ENCODE measurements at places on chromosomes 6 and 20.

DNA sequence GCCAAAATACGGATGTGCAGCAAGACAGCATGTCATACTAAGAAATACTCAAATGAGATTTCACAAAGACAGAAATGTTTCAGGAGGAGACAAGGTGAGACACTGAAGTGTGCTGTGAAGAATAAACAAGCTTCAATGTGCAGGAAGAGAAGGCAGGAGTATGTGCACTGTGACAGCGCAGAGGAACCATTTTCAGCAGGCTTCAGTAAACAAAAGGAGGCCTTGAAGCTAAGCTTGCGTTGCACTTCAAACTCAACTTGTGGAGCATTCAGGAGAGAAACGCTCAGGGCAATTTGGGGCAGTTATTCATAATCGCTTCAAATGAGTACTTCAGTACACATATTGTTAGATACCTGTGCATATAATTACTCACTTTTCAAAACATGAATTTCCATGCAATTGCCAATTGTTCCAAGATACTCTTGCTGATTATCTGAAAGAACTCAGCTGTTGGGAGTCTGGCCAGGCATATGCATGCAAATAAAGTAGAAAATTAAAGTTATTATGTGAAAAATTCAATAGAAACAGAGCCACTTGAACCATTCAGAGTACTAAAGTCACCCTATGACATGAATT, 234.2 kb upstream of the OPRM1 start:
- DNase-seq: no peak

DNA sequence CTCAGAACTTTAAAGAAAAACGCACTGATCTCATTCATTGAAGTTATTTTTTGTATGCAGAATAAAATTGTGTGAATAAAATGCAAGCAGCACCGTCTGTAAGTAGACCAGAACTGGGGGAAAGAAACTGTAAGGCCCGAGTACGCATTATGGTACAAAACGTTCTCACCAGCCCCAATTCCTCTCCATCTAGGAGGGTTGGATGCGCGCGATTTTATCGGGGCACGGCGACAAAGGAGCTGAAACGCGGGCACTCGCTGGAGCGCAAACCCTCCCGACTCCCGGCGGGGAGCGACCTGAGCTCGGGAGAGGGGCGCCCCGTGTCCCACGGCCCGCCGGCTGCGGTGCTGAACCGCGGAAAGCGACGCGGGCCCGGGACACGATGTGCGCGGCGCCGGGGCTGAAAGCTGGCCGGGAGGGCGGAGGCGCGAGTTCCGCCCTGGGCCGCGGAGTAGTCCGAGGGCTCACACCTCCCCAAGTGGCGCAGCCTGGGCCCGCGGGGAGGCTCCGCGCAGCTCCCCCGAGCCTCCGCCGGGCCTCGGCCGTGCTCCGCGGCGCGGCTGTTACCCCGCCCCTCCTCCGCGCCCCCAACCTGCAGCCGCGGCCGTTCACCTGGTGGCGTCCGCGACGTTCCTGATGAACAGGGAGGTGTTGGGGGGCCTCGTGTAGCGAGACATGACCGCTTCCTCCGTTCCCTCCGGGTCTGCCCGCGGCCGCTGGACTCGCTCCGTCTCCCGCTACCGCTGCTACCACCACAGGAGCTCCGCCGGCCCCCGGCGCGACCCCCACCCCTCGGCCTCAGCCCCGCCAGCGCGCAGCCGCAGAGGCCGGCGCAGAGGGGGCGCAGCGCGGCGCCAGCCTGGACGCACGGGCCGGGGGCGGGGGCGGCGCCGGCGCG, at the start of gene SRSF12:
Gene SRSF12 (minus strand): TSS at position 861 of the 898 bp plus-strand sequence. CDS start 184 bp downstream, at position 677.
- no peak for DNase-seq

- no peak for DNase-seq
These were observed 30.7 kb downstream of the TRAM2 start for GRCh38 chr6:52546192-52546591.

DNA sequence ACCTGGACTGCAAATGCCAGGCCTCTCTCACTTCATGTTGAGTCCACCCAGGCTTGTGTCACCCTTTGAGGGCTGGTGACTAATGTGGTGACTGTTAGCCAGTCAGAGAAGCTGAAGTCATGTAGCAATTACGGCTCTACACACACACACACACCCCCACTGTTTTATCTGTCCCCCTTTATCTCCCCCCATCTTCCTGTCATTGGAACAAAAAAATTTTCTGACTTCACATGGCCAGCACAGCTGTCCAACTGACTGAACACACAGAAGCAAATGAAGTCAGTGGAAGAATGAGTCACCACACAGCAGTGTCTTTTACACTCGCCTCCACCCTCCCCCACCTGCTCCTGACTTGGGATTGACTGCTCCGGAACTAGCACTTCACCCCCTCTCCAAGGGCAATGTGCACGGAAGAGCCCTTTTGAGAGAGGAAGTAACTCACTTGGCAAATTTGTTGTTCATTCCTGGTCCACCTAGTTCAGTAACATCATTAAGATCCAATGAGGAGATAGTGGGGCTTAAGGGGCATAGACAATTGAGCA, 198.0 kb downstream of the RNF144B start:
- DNase-seq: no peak

DNA sequence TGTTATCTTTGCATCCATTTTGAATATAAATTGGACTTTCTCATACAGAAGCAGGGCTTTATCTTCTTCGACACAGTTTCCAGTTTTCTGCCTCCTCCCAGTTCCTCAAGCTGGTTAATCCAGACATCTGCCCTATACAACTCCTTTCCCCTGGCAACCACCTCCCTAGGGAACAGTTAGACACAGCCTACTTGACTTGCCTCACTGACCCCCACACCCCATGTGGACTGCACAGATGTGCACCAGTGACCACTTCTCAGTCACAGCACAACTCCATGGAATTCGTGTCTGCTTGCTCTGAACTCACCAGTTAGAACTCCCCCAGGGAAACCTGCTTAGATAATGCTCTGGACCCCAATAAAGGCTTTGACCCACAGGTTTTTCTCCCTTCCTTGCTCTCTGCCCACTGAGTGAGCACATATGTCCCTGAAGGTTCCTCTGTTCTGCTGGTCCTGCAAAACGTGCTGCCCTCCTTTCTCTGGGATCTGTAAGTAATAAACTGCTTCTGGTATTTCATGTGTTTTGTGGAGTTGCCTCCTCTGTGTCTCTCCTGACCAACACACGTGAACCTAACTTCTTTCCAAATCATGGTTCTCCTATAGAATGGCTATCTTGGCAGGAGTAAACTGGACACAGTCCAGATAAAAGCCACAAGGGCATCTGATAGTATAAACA, 351.2 kb downstream of the CD83 start:
- DNase-seq: no peak

- DNase-seq: no peak
These were observed 26.6 kb upstream of the TULP4 start for GRCh38 chr6:158285656-158286021.

DNA sequence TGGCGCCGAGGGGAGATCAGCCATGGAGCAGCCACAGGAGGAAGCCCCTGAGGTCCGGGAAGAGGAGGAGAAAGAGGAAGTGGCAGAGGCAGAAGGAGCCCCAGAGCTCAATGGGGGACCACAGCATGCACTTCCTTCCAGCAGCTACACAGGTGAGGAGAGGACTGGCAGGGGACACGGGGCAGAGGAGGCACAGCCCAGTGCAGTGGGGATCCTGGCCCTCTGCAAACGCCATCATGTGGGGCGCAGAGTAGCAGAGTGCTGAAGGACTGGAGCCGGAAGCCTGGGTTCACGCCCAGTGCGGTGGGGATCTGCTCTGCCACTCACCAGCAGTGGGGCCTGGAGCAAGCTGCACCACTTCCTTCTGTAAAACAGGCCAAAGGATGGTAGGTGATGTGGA, 41.1 kb upstream of the FANCE start:
- DNase-seq: no peak

- no peak for DNase-seq
These were observed 26.7 kb downstream of the NTSR1 start for GRCh38 chr20:62735331-62735821.

- DNase-seq: no peak
These were observed 178.2 kb downstream of the FOXC1 start for GRCh38 chr6:1787894-1788293.

GRCh38 chr6:46356543-46356942, 134.7 kb downstream of the RCAN2 start:
- DNase-seq: no peak

DNA sequence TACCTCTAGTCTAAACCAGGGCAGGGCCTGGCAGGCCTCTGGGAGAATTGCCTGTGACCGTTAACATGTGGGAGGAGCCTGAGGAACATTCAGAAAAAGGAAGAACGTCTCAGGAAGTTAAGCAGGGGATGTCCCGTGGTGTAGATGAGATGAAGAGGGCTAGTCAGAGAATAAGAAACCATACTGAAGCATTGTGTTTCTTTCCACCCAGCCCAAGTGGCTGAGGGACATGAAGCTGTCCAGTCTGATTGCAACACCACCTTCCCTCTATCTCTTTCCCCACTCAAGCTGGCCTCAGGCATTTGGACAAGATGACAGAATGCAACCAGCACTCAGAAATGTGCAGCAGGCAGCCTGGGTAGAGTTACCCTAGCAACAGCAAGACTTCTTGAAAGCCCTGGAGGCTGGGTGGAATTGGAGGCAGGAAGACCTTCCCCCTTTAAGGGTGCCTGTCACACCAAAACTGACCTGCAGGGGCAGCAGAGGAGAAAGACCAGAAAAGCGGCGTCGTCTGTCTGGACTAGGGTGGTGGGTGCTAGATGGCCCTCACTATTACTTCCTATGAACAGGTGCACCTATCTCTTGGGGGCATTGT, 186.1 kb downstream of the UNC5CL start:
- no peak for DNase-seq

- DNase-seq: no peak
These were observed 17.6 kb upstream of the SRSF3 start for GRCh38 chr6:36576578-36576977.

GRCh38 chr6:67802771-67803170, 832.3 kb upstream of the ADGRB3 start:
- no peak for DNase-seq

GRCh38 chr6:131768964-131769363, 38.9 kb upstream of the ENPP1 start:
- no peak for DNase-seq

DNA sequence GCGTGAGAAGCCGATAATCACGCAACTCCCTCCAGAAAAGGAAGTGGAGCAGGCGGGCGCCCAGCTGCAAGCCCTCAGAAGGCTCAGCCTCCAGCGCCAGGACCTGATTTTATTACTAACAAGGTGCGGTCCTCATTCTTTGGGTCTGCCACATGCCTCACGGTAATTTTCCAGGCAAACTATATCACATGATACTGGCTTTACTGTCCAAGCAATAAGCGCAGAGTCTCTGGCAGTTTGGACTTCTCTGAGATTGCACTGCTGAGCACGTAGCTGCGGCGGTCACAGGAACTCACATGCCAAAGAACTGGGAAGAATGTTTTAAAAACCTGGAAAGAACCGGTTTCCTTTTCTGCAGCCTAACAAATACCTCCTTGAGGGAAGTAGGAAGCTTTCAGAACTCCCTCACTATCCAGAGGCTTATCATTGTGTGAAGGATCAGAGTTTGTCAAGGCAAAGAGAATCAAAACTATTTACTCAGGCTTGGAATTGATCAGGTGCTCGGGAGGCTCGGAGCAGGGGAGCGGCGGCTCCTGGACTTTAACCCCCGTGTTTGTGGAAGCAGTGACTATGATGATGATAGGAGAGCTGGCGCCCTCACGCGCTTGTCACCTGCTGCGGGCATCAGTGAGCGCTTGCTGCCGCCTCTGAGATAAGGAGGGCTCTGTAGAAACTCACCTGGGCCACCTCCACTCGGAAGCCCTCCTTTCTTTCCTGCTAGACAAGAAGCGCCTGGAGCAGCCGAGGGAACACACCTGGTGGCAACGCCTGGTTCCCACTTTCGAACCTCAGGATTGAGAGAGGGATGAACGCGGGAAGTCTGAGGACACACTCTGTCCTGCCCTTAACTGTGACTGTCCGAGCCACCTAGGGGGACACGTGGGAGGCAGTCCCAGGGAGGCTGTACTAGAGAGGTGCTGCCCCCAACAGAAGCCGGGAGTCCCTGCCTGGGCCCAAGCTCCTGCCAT, 27.2 kb upstream of the SYNJ2 start:
- DNase-seq: no peak

GRCh38 chr20:63967330-63968135, 2.2 kb downstream of the ZNF512B start:
- DNase-seq: no peak

DNA sequence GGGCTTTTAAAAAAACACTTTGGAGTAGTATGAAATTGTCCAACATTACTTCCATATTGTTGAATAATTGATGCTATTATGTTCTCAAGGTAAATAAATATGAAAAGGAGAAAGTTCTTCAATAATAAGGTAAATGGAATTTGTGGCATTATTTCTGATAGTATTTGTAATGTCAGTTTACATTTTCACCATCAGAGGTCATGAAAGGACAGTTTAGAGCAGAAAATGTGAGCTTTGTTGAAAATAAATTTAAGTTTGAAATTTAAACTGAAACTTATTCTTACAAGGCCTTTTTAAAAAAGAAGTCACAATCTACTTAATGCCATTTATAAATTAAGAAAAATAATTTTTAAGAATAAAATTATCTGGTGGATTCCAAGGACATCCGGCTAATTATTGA, 15.8 kb upstream of the CEP162 start:
- DNase-seq: no peak

- no peak for DNase-seq
These were observed 60.6 kb upstream of the FAM184A start for GRCh38 chr6:119138906-119139541.

GRCh38 chr6:146345598-146345997, 198.0 kb upstream of the RAB32 start:
- no peak for DNase-seq

DNA sequence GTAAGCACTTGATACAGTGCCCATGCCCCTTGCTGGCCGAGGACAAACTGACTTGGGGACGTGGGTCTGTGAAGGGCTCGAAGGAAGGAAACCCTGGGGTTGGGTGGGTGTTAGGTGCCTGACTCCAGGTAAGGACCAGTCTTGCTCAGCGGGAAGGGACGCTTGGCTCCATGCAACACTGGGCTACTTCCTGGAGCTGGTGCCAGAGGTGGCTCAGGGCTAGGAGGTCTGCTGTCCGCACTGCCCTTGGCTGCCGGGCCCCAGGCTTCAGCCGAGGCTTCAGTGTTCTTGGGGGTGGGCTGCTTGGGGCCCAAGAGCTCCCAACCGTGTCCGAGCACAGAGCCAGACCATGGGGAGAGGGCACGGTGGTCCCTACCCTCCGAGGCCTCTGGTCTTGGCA, 5.3 kb downstream of the GATA5 start:
- DNase-seq: no peak

DNA sequence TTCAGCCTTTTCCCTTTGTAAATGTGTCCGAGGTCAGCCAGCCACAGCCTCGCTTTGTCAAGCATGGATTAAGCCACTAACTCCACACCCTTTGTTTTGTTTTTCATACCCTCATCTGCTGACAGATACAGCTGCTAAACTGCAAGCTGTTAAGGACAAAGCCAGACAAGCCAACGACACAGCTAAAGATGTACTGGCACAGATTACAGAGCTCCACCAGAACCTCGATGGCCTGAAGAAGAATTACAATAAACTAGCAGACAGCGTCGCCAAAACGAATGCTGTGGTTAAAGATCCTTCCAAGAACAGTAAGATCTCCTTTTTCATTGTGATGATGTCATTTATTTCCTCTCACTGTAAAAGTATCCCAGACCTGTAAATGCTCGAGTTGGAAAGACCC, 269.3 kb downstream of the ARHGAP18 start:
- no peak for DNase-seq
